ENCODE measurements at places on chromosomes 4 and X.

- no peak for DNase-seq
Measured at GRCh38 chr4:60724623-60725022, 475.5 kb upstream of the ADGRL3 start.

DNA sequence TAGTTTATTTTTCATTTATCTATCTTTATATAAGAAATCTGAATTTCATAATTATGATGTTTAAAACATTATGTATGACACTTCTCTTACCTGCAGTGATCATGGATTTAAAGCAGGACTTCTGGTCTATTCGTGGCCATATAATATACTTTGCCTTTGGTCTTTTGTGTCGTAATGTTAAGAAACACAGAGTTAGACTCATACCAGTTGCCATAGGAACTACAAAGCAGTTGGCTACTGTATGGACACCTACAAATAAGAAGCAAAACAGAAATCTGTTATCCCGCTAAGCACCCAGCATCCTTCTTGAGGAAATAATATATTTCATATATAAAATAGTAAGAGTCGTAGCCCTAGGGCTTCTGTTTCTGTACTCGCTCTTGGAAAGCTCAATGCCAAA is 4.3 kb downstream of the SEPSECS start:
- DNase-seq = no peak

DNA sequence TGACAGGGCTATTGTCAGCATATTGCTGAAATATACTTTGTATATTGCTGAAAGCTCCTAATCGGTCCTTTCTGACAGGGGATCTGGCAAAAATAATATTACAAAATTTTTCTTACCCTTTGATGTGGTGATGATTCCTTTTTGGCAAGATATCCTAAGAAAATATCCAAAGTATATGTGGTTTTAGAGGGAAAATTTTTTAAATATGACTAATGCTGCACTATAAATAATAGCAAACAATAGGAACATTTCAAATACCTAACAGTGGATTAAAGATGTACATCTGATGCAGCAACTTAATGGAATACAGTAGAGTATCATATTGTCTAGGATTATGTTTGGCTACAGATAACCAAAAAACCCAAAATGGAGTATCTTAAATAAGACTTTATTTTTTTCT is 49.6 kb downstream of the RRAGB start:
- no peak for DNase-seq

GRCh38 chr4:128287141-128287870 is at the start of gene PGRMC2:
TSS of gene PGRMC2 (minus strand) at chr4:128287813. CDS start at chr4:128287790, 23 bp downstream.
- no peak for DNase-seq

Measured in forelimb muscle (tissue), 1 donor.